ENCODE measurements at places on chromosomes 6 and 20.

DNA sequence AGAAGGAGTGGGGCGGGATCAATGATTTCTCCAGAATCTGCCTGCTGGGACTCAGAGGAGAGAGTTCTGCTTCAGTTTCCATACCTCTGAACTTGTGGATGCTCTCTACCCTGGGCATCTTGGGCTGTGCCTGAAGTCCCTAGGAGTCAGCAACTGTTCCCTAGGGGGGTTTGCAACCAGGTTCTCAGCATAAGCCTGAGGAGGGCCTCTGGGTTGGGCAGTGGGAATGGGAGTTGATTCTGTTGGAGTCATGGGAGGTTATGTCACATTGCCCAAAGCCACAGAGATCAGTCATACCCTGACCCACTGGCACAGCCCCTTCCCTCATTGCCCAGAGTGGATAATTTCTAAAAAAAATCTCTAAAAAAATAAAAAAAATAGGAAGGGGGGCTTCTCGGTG, 47.4 kb downstream of the MOCS1 start:
- DNase-seq, result no peak

DNA sequence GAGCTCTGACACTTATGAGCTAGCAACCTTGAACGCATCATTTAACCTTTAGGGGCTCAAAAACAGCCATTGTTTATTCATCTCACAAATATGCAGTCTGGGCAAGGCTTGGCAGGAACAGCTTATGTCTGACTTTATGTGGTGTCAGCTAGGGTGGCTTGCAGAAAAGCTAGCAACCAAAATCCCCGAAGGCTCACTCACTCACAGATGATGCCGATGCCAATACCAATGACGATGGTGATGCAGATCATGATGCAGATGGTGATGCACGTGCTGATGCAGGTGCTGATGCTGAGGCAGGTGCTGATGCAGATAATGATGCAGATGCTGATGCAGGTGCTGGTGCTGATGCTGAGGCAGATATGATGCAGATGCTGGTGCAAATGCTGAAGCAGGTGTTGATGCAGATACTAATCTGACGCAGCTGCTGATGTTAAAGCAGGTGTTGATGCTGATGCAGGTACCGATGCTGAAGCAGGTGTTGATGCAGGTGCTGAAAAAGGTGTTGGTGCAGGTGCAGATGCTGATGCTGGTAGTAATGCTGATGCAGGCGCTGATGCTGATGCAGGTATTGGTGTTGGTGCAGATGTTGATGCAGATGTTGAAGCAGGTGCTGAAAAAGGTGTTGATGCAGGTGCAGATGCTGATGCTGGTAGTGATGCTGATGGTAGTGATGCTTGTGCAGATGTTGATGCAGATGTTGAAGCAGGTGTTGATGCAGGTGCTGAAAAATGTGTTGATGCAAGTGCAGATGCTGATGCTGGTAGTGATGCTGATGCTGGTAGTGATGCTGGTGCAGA, 195.6 kb downstream of the NFATC2 start:
- DNase-seq, result no peak

- DNase-seq, result no peak
Observed at GRCh38 chr20:59150821-59151251, 12.8 kb upstream of the ZNF831 start.

DNA sequence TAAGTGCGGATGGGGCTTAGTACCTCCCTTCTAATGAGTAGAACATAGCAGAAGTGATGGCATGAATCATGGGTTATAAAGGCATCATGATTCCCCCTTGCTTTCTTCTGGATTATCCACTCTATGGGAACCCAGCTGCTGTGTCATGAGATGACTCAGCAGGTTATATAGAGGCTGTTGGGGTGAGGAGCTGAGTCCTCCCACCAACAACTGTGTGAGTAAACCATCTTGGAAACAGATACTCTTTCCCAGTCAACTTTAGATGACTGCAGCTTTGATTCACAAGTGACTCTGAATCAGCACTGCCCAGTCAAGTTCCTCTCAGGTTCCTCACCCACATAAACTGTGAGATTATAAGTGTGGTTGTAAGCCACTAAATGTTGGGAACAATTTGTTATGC, 46.3 kb downstream of the FAM83B start:
- no peak for DNase-seq

DNA sequence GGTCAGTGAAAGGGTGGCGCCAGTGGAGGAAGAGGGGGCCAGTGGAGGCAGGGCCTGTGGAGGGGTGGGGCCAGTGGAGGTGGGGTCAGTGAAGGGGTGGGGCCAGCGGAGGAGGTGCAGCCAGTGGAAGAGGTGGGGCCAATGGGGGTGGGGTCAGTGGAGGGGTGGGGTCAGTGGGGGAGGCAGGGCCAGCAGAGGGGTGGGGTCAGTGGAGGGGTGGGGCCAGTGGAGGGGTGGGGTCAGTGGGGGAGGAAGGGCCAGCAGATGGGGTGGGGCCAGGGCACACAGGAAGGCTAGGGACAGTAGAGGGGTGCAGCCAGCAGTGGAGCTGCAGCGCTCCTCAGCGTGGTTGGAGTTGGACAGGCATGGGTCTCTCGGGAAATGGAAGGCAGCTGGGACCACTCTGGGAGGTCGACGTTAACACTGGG, 18.7 kb downstream of the ADRM1 start:
- DNase-seq, result no peak

- DNase-seq, result no peak
Observed at GRCh38 chr6:157693867-157694266, 129.2 kb upstream of the SNX9 start.

DNA sequence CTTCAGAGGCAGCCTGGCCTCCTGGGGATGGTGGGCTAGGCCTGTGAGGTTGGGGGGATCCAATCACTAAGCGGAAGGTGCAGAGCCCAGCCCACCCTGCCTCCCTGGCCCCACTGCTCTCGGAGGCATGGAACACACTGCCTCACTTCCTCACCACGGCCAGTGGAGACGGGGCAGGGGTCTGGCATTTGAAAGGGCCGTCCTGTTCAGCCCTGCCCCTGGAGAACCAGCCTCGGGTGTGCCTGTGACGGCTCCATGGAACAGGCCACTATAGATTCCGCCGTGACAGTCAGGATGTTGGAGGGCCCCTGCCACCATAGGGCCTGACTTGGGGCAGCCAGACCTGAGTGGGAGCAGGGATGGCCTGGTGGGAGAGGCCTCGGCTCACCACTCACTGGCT, 110.2 kb downstream of the DACT2 start:
- DNase-seq, result no peak

DNA sequence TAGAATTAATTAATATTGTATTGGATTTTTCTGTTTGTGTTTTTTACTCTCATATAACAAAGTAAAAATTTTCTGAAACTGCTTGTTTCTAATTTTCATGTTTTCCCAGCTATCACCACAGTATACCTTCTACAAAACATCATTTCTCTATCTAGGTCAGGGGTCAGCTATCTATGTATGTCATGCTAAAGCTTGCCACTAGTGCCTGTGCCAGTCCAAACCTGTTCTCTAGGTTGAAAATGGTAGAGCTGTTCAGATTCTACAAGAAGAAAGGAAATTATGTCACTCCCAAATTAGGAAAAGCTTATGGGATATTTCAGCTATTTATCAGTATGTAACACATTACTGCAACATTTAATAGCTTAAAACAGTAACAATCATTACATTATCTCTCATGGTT, 5.8 kb upstream of the ME1 start:
- DNase-seq, result no peak

GRCh38 chr6:10391799-10392198, 23.1 kb downstream of the TFAP2A start:
- DNase-seq, result no peak

DNA sequence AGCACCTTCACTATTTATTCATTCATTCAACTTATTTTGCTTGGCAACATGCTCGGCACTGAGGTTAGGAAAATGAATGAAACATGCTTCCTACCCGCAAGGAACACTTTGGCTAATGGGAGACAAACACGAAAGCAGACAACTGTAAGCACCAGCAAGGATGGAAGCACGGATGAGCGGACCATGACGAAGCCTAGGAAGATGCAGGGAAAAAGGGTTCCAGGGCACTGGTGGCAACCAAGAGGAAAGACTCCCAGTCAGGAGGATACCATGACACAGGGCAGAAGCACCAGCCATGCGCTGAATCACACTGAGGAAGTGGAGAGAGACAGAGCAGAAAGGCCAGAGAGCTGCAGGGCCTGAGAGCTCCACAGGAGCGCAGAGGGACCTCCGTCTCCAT, 9.8 kb downstream of the PDE10A start:
- no peak for DNase-seq

GRCh38 chr6:91653895-91654294, 1067.0 kb upstream of the MAP3K7 start:
- no peak for DNase-seq

- DNase-seq, result no peak
Observed at GRCh38 chr20:64145458-64146300, 18.6 kb upstream of the MYT1 start.

- no peak for DNase-seq
Observed at GRCh38 chr6:25895771-25896170, 21.7 kb upstream of the SLC17A3 start.

DNA sequence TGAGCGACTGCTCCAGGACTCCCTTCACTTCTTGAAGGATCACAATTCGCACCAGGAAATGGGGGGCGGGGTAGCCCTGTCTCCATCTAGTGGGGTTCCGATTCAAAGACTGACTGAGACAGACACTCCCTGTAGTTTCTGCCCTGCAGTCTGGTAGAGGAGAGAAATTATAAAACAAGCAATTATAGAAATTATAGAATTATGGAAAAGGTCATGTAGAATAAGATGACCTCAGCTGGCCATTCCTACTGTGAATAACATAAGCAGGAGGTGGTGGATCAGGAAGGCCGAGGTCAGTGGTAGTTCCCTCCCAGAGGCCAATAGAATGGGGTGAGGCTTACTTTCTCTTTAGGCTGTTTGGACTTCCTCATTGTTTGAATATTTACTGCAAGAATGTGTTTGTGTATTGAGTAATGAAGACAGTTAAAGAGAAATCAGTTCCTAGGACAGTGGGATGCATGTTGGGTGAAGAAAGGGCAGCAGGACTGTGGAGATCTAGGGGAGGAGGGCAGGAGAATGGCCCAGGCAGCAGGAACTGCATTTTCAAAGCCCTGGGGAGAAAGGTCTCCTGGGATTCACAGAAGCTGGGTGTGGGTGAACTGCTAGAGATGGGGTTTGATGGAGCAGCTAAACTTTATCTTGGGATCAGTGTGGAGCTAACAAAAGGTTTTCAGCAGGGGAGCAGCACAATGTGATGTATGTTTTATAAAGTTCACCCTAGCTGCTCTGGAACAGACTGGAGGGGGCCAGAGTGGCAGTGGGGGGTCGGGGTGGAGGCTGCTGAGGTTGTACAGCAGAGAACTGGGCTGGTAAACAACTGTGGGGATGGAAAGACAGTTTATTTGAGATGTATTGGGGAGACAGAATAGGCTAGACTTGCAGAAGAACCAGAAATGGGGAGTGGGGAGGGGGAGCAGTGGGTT, 2.1 kb downstream of the ZNF341 start:
- no peak for DNase-seq

- DNase-seq, result no peak
Observed at GRCh38 chr20:4637081-4637797, 84.5 kb upstream of the PRND start.

DNA sequence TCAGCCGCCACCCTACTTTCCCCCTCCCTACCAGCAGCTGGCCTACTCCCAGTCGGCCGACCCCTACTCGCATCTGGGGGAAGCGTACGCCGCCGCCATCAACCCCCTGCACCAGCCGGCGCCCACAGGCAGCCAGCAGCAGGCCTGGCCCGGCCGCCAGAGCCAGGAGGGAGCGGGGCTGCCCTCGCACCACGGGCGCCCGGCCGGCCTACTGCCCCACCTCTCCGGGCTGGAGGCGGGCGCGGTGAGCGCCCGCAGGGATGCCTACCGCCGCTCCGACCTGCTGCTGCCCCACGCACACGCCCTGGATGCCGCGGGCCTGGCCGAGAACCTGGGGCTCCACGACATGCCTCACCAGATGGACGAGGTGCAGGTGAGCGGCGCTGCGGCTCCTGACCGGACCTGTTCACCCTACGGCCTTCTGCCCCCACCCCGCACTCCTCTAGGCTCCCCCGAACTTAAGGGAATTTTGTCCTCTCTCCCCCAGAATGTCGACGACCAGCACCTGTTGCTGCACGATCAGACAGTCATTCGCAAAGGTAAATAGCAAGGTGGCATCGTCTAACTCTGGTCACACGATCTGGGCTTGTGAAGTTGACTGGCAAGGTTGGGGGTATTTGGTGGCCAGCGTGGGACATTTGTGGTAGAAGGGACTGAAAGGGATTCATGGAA, 2.3 kb downstream of the TFAP2C start:
- no peak for DNase-seq

DNA sequence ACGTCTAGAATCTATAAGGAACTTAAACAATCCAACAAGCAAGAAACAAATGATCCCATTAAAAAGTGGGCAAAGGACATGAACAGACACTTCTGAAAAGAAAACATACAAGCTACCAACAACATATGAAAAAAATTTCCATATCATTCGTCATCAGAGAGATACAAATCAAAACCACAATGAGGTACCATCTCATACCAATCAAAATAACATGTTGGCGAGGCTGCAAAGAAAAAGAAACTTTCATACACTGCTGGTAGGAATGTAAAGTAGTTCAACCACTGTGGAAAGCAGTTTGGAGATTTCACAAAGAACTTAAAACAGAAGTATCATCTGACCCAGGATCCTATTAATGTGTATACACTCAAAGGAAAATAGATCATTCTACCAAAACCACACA, 243.9 kb upstream of the RUNX2 start:
- DNase-seq, result no peak

- no peak for DNase-seq
Observed at GRCh38 chr6:51633424-51633823, 454.0 kb downstream of the PKHD1 start.

DNA sequence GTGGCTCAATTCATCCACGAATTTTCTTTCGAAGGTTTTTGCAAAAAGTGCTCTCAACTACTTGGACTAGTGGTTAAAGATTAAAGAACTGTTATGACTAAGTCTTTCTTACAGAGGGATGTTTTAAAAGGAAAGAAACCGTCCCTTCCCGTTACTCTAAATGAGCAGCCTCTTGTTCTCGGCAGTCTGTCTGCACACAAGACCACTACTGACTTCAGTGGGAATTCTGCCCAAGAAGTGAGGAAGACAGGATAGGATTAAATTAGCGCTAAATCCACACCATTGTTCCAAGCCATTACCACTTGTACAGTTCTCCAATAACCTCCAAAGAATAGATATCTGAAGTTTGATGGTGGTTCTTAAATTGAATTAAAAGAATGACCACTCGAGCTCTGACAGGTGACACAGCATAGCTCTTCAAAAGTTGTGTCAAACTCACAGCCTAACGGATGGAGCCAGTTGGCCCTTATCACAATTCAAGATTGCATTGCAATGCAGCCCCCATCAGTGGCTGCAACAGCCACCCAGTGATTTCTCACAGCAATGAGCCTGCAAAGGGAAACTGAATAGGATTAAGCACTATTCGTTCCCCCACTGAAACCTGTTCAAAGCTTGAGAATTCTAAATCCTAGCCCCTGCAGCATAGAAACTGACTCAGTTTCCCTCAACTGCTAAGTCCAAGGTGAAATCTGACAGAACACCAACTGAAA, 1.8 kb downstream of the EPB41L2 start:
- no peak for DNase-seq
